ENCODE measurements at places on chromosomes 6 and 20.

GRCh38 chr6:16681260-16681873 is 79.9 kb downstream of the ATXN1 start:
- no peak for DNase-seq

DNA sequence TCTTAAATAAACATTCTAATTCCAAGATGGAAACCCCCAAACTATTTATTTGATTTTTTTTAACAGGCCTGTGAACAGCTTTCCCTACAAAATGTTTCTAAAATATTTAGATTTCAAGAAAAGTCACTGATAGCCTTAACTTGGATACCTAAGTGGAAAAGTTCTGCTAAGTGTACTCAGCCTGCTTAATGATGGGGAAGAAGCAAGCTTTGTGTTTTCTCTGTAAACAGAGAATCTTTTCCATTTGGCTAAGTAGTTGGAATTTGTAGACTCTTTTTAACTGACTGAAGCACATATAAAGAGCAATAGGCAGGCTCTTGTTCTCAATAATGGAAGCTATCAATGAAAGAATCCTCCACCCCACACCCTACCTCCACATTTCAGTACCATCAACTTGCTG is 108.2 kb downstream of the KIF6 start:
- DNase-seq, result no peak

GRCh38 chr6:13486679-13487121 is 700 bp downstream of the GFOD1 start:
- DNase-seq, result peak; percentile 52

- DNase-seq, result no peak
These were observed 65.1 kb upstream of the SCAF8 start for GRCh38 chr6:154668156-154668555.

DNA sequence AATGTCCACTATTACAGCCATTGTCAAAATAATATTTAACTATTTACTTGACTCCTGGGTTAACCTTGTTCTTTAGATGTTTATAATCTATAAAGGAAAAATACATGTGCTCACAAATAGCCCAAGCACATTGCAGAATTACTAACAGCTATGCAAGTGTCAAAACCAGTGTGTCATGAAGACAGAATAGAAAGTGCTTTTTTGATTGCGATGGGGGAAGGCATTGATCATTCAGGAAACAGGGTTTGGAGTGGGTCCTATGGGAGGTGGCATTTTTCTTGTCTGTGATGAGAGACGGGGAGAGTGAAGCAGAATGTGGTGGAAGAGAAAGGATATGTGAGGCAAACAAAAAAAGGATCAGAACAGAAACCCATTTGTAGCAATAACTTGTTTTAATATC is 1.0 kb upstream of the AGPAT4 start:
- no peak for DNase-seq

DNA sequence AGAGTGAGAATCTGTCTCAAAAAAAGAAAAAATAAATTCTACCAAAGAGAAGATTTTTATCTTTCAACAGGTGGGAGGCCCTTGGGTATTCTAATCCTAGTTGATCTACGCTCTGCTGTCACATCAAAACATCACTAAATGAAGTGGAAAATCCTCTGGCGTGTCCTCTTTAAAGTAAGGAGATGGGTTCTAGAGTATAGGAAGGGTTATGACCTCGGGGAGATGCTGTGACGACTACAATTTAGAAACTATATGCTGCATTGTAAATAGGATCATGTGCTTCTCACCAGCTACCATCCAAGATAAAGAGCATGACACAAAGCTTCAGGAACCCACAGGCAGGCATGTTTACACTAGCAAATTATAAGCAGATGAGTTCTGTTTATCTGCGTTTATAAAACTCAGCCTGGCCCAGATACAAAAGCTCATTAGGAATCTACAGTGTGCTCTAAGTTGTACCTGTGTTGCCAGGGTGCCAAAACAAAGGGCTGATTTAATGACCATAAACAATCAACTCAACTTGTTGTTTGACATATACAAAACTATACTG is 197.1 kb upstream of the PLN start:
- DNase-seq, result no peak

DNA sequence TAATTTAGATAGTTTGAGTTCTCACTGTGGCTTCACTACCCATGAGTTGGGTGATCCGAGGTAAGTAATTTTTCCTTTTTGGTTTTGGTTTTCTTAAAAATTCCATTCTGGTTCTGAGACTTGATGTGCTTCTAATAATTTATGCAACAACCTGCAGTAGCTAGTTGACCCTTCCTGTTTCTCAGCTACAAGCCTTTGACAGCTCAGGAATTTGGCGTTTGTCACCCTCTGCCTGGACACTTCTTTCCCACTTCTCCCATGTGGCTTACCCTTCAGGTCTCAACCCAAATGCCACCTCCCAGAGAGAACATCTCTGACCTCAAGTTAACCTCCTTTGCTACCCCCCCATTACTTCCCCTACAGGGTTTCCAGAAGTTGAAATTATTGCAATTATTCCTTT is 49.7 kb upstream of the TSHZ2 start:
- DNase-seq, result no peak

Data from CD4-positive, alpha-beta T cell treated with Interleukin-10 for 1 hour (primary cell).